ENCODE measurements at places on chromosomes 11 and 22.

- no peak for DNase-seq
Observed at GRCh38 chr11:122320671-122321070, 204.7 kb upstream of the BLID start.

DNA sequence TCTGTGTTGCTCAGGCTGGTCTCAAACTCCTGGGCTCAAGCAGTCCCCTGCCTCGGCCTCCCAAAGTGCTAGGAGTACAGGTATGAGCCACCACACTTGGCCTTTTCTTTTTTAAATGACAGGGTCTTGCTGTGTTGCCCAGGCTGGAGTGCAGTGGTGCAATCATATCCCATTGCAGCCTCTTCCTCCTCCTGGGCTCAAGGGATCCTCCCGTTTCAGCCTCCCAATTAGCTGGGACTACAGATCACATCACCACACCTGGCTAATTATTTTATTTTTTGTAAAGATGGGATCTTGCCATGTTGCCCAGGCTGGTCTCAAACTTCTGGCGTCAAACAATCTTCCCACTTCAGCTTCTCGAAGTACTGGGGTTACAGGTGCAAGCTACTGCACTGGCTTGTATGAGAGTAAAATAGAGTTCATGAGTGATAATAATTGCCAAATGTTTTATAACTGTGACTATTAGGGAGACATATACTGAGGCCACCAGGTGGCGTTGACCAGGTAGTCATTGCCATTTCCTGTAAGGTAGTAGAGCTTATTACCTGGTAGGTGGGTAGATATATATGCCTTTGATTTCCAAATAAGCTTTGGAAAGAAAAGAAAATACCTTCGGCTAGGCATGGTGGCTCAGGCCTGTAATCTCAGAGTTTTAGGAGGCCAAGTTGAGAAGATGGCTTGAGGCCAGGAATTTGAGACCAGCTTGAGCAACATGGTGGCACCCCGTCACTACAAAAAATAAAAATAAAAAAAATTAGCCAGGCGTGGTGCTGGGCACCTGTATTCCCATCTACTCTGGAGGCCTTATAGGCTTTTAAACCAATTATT is 5.4 kb downstream of the FDX1 start:
- DNase-seq, result no peak

DNA sequence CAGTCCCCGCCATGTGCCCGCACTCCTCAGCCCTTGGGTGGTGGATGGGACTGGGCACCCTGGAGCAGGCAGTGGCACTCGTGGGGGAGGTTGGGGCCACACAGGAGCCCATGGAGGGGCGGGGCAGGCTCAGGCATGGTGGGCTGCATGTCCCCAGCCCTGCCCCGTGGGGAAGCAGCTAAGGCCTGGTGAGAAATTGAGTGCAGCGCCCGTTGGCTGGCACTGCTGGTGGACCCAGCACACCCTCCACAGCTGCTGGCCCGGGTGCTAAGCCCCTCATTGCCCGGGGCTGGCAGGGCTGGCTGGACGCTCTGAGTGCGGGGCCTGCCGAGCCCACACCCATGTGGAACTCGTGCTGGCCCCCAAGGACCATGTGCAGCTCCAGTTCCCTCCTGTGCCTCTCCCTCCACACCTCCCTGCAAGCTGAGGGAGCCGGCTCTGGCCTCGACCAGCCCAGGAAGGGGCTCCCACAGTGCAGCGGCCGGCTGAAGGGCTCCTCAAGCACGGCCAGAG is 16.1 kb downstream of the OR5B3 start:
- no peak for DNase-seq

GRCh38 chr11:70594031-70594430 is 195.7 kb downstream of the CTTN start:
- no peak for DNase-seq

- DNase-seq, result no peak
Observed at GRCh38 chr22:29979777-29980321, 96.9 kb downstream of the MTMR3 start.

- no peak for DNase-seq
Observed at GRCh38 chr22:35660291-35661127, 12.3 kb downstream of the APOL6 start.

- DNase-seq, result peak; percentile 63
Observed at GRCh38 chr11:79437278-79437980, 3.4 kb downstream of the TENM4 start.

DNA sequence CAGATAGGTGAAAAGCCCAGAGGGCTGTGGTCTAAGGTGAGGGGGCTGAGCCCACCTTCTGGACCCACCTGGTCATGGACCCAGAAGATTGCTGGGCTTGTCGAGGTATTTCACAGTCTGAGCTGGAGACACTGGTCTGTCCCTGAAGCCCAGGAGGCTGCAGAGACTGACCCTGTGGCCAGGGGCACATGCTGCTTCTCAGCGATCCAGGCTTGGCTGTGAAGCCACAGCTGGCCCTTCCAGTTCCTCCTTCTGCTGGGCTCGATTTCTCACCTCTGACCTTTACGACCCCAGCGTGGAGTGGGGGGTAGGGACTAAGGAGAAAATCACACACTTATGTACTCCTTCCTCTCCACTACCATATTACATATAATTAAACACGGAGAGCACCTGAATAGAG is 88.5 kb downstream of the NECTIN1 start:
- no peak for DNase-seq

GRCh38 chr11:110850846-110851245 is 138.6 kb upstream of the ARHGAP20 start:
- no peak for DNase-seq

GRCh38 chr22:20249797-20250354 is 18.2 kb downstream of the RTN4R start:
- no peak for DNase-seq

DNA sequence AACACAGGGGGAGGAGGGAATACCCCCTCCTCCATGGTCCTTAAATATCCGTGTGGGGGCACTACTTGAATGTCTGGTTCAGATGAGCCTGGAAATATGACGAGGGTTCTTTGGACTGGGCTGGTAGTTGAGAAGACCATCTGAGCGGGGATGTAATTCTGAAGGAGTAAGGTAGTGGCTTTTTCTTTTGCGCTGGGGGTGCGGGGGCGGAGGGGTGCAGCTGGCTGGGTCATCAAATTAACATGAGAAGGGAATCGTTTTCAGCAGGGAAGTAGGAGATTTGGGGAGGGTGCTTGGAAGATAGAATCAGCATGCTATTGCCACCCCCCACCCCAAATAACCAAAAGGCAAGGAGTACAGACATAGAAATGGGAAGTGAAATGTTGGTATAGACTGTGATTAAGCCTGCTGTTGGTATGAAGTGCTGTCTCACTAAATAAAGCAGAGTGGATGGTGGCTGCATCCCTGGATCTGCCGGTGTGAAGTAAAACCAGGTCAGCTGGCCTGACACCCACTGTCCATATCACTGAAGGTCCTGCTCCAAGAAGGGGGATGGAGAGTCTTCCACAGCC is 121.9 kb upstream of the HSD17B12 start:
- no peak for DNase-seq

- DNase-seq, result no peak
Observed at GRCh38 chr11:11968511-11969280, 39.7 kb downstream of the DKK3 start.

GRCh38 chr11:116180806-116181600 is 591.8 kb downstream of the BUD13 start:
- DNase-seq, result no peak

DNA sequence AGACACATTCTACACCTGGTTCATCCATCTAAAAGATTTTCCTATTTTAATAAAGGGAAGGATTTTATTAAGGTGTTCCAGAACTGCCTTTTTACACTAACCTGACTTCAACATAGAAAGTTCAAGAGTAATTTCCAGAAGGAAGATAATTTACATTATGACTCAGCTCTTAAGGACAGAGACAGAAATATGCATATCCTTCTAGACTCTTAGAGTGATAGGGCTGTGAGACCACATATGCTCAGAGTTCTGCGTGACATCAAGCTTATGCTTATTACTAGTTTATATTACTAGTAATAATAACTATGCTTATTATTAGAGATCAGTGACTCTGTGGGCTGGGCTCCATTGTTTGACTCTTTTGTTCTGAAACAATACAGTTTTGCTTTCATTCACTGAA is 4.6 kb downstream of the PDGFD start:
- no peak for DNase-seq

- no peak for DNase-seq
Observed at GRCh38 chr11:36586543-36586942, 7.8 kb upstream of the IFTAP start.

Measured in progenitor cell of endocrine pancreas (in vitro differentiated cells).